Stimulated activated CD4-positive, alpha-beta T cell treated with anti-CD3 and anti-CD28 coated beads, Interleukin-1b, Interleukin-23, amount 100 ng/mL, for 1 hour (primary cell): ENCODE measurements at places on chromosomes 16 and 17.

DNA sequence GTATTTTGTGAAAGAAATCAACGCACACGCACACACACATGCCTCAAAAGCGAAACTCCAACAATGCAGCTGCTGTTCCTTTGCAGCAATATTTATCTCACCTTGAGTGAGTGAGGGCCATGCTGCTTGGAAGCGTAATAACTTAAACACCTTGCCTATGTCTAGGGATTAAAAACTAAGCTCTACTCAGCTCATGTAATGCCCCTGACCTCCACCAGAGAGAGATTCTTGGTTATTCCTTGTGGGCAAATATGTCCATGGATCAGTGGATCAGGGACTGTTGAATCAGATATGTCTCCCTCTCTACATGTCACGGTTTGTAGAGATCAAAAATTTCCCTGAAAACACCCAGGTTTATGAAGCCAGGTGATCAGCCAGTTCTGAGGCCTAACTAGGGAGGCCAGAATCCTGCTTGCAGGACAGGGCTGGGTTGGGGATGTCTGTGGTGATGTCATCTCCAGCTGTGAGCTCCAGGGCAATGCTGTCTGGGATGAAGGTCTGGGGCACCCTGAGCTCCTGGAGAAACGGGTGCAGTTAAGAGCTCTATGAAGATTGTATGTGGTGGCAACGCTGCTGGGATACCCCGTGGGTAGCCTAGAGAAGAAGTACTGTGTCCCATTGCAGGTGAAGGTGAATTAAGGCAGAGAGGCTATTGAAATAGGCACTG, 149.4 kb downstream of the KCNJ12 start:
- DNase-seq, result no peak

GRCh38 chr16:2846511-2847310, 11.3 kb downstream of the PRSS22 start:
- no peak for DNase-seq

DNA sequence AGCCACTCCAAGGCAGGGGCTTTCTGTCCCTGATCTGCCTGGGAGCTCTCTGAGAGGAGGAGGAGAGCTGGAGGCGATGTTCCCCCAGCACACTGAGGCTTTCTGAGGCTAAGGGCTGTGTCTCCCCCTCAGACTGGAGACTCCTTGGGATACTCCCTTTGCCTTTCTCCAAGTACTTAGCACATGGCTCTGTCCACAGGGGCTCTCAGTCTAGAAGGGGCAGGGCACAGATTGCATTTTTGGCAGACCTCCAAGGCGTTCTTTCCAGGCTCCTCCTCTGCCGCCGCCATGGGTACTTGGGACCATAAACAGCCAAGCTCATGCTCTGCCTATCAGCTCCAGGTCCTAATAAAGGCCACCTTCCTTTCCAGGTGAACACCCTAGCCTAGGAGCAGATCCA, 1.8 kb upstream of the GIP start:
- DNase-seq, result no peak

DNA sequence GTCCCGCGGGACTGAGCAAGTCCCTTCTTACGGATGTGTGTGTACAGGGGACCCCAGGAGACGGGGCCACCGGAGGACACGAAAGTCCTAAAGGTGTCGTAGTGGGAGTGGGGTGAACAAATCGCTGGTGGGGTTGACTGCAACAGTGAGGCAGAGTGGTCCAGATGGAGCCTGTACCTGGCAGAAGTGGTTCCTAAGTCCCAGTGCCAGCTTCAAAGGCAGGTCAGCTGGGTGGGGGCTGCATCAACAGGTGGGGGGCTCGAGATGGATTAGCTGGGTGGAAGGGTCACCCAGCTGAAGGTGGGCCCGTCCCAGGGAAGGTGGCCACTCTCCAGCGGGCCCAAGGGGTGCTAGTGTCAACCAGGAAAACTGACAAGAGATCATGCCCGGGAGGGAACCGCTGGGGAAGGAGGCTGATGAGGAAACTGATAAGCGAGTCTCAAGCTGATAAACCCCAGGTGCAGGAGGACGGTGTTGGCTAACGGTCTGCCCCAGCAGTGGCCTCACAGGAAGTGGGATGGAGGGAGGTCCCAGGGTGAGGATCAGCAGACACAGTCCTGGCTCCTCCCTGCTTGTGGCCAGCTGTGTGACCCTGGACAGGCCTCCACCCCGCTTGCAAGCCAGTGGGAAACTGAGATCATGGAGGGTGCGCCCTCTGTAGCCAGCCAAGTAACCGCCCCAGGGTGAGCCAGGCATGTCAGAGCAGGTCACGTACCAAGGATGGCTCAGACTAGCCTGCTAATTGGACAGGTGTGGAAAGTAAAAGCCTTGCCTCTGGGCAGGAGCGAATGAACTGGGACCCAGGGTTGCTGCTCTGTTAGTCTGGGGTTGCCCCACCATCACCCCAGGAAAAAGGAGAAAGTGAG, 1.0 kb downstream of the ORAI3 start:
- DNase-seq, result no peak

DNA sequence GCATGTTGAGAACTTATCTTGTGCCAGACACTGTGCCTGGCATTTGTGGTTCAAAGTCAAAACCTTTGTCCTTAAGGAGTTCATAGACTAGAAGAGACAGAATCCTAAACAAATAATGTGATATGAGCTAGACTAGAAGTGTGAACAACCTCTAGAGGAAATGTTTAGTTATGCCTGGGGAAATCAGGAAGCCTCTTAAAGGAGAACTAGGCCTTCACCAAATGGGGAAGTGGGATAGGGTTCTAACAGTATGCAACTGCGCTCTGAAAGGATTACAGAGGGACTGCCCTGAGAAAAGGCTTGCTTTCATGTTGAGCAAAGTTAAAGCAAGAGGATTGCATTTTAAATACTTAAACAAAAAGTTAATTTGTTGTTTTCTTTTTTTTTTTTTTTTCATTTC, 4.9 kb downstream of the RUNDC1 start:
- no peak for DNase-seq

- DNase-seq, result no peak
Observed at GRCh38 chr17:21019976-21020586, 22.7 kb downstream of the USP22 start.

- no peak for DNase-seq
Observed at GRCh38 chr17:75182319-75182568, 515 bp downstream of the SUMO2 start.

DNA sequence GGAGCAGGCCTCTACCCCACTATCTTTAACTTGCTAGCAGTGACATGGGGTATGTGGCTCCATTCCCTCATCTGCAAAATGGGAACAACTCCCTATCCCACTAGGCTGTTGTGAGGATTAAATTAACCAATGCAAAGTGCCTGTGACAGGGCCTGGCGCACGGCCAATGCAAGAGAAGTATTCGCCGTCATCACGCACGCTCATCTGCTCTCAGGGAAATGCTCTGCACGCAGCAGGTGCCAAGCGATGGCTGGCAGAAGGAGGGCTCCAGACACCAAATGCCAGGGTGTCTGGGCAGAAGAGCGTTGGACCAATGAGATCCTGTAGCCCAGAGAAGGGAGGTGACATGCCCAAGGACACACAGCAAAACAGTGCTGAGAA, 17.3 kb downstream of the FAM83G start:
- DNase-seq, result no peak

DNA sequence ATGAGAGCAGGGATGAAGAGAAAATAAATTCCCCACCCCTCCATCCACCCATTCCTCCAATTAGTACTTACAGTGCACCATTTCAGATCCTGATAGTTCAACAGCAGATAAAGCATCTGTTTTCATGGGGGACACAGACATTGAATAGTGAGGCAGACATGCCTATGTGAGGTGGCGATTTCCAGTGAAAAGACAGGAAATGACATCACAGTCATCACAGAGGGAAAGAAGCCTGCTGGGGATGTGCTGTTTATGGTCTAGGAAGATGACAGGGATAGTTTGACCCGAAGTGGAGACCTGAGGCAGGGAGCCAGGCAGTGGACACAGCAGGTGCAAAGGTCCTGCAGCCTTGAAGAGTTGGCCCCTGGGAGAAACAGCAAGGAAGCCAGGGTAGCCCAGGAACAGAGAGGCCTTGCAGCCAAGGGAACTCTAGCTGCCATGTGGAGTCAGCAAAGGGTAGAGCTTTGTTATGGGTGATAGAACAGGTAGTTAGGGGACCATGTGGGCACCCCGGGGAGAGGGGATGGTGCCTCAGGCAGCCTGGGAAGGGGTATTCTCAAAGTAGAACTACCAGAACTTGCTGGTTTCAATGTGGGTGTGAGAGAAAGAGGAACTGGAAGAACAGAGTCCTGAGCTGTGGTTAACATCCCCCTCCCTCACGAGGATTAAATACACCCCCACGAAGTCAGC, 256.6 kb downstream of the CPPED1 start:
- DNase-seq, result no peak

DNA sequence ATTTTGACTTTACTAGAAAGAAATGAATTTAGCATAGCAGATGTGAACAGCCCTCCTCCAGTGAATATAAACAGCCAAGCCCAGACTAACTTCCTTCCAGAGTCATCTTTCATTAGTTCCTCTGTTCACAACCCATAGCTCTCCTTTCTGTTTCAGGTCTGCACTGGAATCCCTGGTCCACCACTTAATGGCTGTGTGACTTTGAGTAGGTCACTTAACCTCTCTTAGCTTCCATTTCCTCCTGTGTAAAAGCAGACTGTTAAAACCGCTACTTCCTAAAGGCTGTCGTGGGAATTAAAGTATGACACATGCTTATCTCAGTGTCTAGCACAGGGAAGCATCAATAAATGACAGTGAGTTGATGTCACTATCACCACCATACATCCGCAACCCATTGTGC, 7.5 kb downstream of the SLC6A4 start:
- DNase-seq, result no peak

DNA sequence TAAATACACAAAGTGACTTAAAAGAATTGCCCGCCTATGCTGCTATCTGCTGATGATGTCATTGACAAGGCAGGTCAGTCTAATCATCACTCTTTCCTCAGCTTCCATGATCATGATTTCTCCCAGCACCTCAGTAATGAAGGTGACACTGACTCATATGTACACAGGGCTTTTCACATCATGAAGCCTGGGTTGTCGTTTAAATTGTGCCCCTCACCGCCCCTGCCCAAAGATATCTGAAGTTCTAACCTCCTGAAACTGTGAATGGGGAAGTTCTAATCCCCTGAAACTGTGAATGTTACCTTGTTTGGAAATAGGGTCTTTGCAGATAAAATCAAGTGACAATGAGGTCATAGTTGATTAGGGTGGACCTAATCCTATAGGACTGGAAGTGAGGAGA, 17.4 kb upstream of the GPRC5C start:
- DNase-seq, result no peak

DNA sequence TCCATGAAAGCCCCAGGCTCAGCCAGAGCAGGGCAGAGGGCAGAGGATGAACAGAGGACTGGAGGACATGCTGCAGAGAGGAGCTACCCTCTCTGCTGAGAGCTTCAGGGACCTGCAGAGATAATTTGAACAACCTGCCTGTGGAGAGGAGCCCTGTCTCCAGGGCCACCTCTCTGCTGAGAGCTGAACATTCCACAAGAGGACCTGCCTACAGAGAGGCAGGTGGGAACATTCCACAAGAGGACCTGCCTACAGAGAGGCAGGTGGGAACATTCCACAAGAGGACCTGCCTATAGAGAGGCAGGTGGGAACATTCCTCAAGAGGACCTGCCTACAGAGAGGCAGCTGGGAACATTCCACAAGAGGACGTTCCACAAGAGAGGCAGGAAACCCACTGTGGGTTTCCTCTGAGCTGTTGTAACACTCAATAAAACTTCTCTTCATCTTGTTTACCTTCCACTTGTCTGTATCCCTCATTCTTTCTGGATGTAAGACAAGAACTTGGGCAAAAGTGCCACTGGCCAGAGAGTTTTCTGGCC, 551.9 kb upstream of the CA10 start:
- no peak for DNase-seq

DNA sequence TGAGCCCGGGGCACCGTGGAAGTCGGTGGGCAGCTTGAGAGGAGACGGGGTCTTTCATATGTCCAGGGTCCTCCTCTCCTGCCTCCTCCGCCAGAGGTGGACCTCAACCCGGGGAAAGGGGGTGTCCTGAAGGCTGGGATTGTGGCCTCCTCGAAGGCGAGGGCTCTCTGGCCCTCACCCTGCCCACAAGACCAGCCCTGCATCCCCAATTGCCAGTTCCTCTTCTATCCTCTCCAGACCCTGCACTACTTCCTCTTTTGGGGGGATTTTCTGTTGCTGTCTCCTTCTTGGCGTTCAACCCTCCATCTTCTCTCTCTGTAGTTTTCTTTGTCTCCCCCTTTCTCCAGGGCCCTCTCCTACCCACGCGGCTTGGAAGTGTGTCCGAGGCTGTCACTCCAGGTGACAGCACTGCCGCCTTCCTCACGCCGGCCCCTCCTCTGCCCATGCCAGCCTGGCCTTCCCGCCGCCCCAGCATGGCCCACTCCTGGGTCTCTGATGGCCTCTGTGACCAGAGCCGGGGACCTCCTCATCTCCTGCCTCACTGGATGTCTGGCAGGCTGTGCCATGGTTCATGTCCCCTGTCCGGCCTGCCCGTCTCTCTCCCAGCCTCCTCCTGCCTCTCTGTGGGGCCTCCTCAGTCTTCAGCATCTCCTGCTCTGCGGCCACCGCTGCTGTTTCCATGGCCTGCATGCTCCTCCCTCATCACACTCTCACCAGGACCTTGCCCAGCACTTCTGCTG, 2.4 kb upstream of the ITGAX start:
- no peak for DNase-seq

- DNase-seq, result no peak
Observed at GRCh38 chr16:7577588-7577987, 244.9 kb downstream of the RBFOX1 start.

DNA sequence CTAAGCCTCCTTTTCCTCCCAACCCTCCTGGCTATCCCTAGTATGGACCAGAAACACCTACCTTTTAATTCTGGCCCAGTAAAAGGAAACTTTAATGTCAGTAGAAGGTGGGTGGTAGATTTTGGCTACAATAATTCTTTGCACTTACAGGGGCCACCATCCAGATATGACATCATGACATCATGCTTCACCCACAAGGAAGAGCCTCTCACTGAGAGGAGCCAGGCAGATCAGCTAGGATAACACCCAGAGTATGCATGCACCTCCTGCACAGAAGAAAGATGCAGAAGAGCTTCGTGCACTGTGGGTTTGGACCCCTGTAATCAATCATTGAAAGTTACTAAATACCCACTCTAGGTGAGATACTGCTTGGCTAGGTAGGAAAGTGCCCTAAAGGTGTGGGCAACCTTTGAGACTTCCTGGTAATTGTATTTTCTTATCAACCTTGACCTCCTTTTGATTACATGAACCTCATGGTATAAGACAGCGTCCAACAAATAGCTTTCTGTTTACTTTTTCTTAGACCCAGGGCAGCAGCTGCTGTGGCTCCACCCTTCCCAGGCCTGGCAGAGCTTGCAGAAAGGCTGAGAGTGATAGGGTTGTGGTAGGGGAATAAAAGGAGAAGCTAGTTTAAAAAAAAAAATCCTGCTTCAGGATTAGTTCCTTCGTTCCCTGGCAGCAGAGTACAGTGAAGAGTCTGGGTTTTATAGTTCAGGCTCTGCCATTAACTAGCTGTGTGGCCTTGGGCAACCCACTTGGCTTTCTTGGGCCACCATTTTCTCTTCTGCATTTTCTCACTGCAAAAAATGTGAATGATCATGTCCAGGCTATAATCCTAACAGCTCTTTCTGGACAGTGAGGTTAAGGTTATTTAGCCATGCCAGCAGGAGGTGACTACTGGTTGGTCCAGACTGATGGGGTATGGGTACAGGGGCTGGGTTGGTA, 6.2 kb downstream of the MAP3K14 start:
- DNase-seq, result no peak
